NCI-H1417 treated with DMSO at 0.1 percent for 48 hours (cell line): ENCODE measurements at places on chromosomes 3 and 15.

- DNase-seq: no peak
Measured at GRCh38 chr3:125552401-125552800, 32.4 kb upstream of the SNX4 start.

DNA sequence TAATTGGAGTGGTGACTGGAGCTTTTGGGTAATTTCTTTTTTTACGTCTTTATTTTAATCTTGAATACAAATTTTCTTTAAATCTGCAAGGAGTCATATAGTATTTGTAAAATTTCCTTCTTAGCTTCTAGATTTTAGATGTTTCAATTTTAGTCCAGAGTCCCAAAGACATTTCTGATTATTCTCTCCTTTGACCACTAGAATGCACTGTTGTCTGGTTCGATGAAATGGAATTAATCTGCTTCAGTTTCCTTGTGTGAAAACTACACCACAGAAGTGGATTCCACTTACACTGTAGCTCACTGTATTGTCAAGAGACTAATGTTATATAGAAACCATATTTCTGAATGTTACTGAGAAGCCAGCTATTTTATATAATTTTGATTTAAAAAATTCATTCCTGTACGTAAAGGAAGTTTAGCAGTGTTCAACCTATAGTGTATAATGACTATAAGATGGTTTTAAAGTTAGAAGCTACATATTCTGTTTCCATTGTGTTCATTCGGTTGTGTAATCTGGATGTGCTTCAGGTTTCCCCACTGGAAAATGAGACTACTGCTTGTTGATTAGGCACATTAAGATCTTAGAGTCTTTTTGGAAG lies 6.1 kb downstream of the GRAMD1C start:
- DNase-seq: no peak

DNA sequence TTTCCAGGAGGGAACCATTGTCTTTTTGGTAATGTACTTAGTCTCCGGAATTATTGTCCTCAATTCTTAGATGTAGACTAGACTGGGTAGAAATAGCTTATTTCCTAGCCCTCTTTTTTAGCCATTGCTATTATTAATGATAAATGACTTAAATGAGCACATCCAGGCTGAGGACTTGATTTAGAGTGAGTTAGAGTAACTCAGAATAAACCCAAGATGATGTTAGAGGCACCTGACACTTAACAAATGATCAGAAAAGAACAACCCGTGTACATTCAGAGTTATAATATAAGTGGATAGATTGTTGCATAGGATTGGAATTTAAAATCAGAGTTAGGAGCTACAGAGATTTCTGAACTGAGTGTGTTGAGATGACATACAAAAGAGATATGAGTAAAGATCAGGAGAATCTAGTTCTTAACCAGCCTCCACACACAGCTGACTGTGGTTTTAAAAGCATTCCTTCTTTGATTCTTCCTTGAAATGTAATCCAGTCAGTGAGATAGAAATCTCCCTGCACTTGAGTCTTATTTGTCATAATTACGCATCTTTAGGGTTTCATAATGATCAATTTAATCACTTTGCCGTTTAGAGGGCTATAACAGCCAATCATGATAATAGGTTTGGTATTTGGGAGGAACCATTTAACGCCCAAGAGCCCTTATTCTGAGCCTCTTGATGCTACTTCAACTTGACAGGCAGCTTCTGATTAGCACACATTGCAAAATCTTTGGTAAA lies 366.5 kb downstream of the GAP43 start:
- DNase-seq: peak; percentile 6

DNA sequence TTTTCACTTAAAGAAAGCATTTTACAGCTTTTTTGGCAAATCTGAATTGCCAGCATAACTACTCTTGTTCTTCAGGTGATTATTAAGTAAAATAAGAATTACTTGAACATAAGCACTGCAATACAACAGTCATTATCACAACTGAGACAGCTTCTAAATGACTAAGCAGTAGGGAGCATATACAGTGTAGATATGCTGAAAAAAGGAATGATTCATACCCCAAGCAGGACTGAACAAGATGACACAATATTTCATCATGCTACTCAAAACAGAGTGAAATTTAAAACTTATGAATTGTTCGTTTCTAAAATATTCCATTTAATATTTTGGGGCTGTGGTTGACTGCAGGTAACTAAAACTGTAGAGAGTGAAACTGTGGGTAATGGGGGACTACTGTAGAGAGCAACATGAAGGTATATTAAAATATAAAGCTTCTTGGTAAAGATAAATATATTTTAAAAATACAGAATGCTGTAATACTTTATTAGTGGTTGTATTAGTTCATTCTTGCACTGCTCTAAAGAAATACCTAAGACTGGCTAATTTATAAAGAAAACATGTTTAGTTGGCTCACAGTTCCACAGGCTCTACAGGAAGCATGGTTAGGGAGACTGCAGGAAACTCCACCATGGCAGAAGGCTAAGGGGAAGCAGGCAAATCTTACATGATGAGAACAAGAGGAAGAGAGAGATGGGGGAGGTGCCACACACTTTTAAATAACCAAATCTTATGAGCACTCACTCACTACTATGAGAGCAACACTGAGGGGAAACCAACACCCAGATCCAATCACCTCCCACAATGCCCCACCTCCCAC lies 84.8 kb downstream of the DCLK3 start:
- no peak for DNase-seq

GRCh38 chr3:123110976-123111615 lies 44.3 kb downstream of the PDIA5 start:
- no peak for DNase-seq

- DNase-seq: no peak
Measured at GRCh38 chr3:115363071-115363470, 216.0 kb upstream of the ZBTB20 start.

GRCh38 chr3:105676621-105677300 lies 192.1 kb downstream of the CBLB start:
- DNase-seq: no peak

DNA sequence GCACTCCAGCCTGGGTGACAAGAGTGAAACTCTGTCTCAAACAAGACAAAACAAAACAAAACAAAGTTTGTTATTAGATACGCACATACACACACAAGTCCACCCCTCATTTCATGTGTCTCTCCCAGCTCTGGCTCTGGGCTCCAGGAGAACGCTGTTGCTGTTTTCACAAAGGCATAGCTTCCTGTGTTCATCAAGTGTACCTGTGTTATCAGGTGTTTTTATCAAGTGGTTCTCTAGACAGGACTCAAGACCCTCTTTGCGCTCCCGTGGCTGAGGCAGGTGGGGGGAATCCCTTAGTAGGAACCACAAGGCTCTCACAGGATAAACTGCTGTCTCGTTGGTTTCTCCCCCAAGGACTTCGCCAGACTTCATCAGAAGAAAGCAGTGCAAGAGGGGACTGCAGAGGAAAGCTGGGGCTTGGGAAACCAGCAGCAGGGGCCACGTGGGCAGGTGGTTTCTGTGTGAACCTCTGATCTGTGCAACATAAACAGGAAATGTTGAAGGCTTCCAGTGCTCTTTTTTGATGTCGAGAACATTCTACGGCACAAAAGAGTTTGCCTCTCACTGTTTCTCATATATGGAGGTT lies 6.9 kb upstream of the PPP1R2 start:
- DNase-seq: no peak

- DNase-seq: no peak
Measured at GRCh38 chr3:124832782-124833709, 54.1 kb downstream of the ITGB5 start.

DNA sequence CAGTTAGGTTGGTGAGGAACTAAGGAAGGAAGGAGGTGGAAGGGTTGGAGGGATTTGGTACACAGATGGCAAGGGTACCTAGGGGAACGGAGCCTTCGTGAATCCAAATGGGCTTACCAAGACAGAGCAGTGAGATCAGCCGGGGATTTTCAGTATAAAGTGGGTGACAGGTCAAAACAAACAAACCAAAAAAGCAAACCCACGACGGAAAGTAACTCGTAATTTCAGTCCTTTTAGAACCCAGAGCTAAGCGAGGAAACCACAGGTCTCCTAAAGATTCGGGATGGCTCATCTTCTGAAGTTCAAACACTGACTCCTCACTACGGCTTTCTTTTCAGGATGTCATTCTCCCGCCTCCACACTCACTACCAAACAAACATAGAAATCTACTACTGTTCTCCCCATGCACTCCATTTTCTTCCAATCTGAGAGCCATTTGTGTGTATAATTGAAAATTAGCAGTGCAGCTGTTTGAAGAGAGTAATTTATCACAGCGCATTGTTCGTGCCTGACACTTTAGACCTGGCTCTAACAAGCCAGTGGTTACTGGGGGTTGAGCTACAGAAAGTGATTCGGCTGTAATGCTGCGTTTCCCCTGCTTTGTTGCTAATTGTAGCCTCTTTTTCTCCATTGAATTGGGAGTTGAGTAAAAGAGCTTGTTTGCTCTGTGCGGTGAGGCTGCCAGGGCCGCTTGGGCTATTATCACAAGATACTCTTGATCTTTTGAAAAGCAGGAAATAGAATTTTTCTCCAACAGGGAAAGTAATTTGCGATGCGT lies 64.7 kb upstream of the CCDC39 start:
- DNase-seq: peak; percentile 100

DNA sequence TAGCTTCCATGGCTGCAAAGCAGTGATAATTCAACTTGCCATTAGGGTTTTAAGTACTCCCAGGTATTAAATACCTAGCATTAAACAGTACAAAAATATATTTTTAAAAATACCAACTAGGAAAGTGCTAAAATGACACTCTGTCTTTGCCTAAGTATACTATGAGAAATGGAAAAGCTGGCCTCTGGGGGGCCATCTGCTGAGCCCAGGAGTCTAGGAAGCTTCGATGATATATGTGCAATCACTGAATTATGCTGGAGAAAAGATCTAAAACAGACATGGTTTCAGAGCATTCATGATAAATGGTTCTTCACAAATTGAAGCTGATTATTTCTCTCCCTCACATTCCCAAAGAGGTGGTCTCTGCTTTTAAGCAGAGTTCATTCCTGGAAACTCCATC lies 191.8 kb downstream of the OPA1 start:
- no peak for DNase-seq

GRCh38 chr3:184258926-184259325 lies 2.4 kb downstream of the CAMK2N2 start:
- no peak for DNase-seq

GRCh38 chr3:186979852-186980251 lies 49.5 kb downstream of the ST6GAL1 start:
- DNase-seq: no peak

DNA sequence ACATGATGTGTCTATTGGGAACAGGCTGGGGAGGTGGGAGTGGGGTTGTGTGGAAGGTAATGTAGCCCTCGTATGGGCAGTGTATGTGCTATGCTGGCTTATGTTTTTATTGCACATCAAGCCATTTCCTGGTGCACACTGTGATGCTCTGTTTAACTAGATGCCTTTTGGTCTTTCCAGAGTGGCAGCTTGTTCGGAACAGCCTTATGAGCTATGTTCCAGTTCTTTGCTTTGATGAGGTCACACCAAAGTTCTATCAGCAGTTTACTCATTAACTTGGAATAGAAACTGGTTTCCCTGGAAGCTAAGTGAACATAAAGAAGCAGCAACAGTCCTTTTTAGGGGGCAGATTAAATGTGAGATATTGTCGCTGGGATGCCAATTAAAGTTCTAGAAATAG lies 133.9 kb downstream of the DIPK2A start:
- no peak for DNase-seq

DNA sequence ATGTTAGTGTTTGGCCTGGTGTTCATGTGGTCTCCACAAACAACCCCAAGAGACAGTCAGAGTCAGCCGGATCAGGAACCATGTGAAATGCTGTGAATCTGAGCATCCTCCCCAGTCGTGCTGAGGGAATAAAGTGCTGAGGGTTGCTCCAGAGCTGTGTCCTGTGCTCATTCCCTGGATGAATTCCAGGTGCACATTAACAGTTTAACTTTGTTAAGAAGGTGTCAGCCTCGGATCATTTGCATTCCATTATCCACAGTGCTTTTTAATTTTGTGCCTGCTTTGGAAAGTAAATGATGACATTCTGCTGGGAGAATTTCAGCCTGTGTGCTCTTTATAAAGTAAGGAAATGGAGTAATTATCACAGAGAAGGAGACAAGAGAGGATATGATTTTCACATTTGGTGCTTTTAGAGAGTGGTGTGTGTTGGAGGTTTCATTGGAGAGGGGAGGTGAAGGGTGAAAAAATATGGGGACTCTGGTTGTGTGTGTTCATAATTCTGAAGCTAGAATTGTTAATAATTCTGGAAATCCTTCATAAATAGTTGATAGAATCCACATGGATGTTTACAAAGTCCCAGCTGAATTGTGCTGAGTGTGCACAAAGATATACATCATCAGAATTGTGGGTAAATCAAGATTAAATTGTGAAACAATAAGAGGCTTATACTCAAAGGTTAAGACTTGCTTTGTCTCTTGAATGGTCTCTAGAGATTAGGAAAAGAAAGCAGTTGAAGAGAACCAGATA lies 621.4 kb downstream of the AGBL1 start:
- no peak for DNase-seq

DNA sequence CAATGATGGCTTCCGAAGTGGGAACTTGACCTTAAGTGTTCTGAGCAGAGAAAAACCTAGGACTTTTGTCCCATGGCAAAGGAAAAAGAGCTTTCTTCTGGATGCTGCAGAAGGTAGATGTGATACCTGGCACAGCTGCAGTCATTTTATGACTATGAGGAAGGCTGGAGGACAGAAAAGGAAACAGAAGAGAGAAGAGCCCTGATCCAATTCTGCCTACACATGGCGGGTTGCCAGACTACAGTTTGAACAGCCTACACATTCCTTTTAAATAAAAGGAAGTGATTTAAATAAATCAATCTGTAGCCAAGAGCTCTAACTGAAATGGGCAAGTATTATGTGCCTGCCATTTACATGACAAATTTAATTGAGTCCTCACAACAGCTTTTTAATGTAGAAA lies 43.6 kb upstream of the CHRNB4 start:
- no peak for DNase-seq

- DNase-seq: no peak
Measured at GRCh38 chr3:45872569-45872968, 13.8 kb upstream of the CCR9 start.
